ENCODE measurements at places on chromosomes 1 and 21.
A peak's percentile ranks its signal among the peaks of the same experiment; 100 is the strongest.

DNA sequence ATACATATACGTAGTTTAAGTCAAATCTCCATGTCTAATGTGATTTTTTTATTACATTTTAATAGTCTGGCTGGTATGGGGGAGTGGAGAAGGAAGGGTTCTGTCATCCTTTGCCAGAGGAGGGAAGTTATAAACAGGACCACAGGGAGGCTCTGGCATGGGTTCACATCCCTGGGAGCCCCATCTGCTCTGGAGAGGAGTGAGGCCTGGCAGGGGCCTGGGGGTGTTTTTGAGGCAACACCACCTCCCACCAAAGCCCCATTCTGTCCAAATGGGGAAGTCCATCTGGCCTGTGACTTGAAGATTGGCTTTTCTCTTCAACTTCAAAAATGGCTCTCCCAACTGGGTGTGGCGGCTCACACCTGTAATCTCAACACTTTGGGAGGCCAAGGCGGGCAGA lies 15.8 kb downstream of the DISP3 start:
- no peak for DNase-seq

DNA sequence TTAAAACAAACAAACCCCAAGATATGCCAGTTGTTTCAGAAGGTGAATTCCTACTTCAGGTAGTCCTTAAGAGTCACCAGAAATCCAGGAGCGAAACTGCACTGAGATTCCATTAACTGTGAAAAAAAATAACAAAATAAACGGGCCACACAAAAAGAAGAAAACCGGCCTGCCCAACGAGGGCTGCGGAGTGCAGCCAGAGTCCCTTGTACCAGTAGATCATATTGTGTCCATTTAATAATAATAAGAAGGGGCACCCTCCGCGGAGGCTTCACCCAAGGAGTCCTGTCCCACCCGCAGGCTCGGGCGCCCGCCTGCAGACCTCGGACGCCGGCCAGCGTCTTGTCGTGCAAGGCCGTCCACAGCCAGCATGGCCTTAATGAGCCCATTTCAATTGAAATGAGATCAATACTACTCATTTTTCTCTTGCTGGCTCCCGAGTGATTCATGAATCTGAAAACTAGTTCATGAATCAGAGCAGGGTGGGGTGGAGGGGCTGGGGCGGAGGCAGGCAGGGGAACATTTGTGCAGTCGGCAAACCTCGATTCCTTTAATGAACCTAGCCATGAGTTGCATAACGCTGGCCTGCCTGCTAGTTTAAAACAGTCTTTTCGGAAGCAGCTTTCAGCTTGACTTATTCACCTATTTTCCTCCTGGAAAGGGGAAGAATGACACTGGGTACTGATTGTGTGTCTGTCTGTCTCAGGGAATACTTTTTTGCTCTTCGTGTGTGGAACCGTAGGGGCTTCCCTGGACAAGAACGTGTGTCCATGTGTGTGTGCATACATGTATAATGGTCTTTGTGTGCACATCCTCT lies 113.1 kb upstream of the IRF2BP2 start:
- peak; percentile 91 for DNase-seq

DNA sequence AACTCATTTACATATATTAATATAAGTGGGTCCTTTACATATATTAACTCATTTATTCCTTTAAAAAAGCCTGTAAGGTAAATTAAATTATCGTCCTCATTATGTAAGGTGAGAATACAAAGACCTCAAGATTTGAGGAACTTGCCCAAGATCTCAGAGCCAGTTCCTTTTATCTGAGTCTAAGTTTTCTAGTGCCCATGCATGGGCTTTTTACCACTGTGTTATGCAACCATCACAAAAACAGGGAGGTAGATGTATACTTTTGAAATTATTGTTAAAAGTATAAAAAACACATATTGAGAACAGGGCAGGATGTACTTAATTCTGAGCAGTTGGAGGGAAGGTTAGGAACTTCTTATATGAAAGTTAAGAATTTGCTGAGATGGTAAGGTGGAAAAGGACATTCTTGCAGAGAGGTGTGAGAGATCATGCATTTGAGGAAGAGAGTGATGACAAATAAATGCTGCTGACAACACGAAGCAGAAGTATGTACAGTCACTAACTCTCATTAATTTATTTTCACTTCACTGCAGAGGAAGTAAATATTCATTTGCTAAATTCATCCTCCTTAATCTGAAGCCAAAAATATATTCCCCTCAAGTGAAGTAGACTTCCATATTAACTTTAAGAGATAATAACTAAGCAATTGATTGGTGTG lies 28.9 kb upstream of the LYPLAL1 start:
- no peak for DNase-seq

- DNase-seq, result no peak
Observed at GRCh38 chr1:40258445-40258769, 371 bp downstream of the ZMPSTE24 start.

DNA sequence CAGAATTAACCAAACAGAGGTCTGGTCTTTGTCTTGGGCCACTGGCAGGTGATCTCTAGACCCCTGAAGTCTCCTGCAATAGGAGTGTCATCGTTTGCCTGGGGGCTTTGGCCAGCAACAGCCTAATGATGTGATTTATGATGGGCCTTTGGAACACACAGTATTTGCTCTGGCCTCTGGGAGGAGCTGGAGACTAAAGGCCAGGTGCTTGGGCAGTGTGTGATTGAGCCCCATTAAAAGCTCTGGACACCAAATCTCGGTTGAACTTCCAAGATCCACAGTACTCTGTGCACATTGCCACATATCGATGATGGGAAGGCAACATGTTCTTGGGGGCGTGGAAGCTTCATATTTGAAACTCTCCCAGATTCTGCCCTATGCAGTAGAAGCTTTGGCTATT lies 32.0 kb upstream of the TLR5 start:
- no peak for DNase-seq

GRCh38 chr1:24189528-24189927 lies 2.4 kb upstream of the IFNLR1 start:
- no peak for DNase-seq

GRCh38 chr1:236159704-236160539 lies 17.6 kb downstream of the GPR137B start:
- no peak for DNase-seq

Measured in stomach (tissue), 19 donors.